NCI-H2029 treated with DMSO at 0.1 percent for 48 hours (cell line): ENCODE measurements at places on chromosomes 5 and 9.
A peak's percentile ranks its signal among the peaks of the same experiment; 100 is the strongest.

DNA sequence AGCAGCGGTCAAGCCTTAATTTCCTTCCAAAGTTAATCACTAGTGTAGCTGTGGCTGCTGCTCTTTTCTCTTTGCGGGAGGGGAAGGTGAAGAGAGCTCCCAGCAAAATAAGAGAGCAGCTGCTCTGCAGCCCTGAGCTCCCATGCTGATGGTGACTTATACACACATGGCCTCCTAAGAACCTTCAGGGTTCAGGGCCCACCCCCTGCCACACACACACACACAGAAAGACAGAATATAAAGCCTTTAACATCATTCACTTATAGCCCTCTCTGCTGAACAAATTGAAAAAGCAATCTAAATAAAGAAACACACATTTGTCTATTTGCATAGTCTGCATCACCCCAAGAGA is 43.6 kb downstream of the GAS1 start:
- no peak for DNase-seq

DNA sequence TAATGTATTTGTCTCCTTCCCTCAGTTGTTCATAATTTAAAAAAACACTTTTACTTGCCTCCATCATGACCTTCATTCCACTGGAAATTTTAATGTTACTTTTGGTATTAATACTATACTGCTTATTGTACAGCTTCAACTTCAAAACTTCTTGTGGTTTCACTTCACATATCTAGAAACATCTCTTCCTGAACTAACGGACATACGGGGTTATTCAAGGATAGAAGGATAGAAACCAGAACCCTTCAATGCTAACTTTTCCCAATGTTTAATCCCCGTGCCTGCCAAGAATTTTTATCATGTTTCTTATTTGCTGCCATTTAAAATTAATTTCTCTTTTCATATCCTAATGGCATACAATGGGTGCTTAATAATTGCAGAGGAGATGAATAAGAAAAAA is 36.3 kb upstream of the SETD9 start:
- DNase-seq, result no peak

- DNase-seq, result no peak
These were observed 30.2 kb upstream of the HTR4 start for GRCh38 chr5:148684528-148684927.

- DNase-seq, result no peak
These were observed 1.3 kb downstream of the TEX53 start for GRCh38 chr9:114656301-114656700.

DNA sequence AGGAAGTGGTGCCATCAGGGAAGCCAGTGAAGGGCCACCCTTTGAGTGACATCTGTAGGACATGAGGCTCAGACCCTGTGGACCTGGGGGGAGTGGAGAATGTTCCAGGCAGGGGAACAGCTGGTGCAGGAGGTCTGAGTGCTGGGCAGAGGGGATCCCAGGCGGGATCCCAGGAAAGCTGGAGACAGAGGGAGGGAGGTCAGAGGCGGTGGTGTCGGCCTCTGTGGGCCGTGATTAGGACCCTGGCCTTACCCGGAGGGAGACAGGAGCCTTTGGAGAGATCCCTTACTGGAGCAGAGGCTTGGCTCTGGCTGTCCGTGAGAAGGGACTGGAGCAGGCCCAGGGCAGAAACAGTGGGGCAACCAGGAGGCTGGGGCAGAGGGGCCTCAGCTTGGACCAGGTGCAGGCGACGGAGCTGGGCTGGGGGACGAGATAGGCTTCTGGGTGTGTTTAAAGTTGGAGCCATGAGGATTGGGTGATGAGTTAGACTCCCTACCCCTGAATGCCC is 12.1 kb upstream of the GRHPR start:
- no peak for DNase-seq

DNA sequence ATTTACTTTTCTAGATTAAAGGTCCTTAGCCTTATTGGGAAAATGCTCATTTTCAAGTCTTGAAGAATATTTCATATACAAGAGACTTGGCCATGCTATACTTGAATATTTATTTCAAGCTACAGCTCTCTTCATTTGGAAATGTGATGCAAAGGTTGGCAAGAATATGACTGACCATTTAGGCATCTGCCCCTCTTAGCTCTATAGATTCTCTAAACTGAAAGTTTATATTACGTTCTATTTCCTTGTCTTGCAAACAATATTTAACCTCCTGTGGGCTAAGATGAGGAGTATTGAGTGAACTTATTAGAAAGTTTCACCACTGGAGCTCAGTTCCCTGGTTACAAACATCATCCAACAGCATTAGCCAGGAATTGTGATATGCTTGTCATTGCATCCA is 593.1 kb downstream of the MAT2B start:
- no peak for DNase-seq

GRCh38 chr5:53434541-53434940 is 45.9 kb upstream of the FST start:
- no peak for DNase-seq

GRCh38 chr5:67209141-67209771 is 12.7 kb upstream of the CD180 start:
- DNase-seq, result peak; percentile 79

DNA sequence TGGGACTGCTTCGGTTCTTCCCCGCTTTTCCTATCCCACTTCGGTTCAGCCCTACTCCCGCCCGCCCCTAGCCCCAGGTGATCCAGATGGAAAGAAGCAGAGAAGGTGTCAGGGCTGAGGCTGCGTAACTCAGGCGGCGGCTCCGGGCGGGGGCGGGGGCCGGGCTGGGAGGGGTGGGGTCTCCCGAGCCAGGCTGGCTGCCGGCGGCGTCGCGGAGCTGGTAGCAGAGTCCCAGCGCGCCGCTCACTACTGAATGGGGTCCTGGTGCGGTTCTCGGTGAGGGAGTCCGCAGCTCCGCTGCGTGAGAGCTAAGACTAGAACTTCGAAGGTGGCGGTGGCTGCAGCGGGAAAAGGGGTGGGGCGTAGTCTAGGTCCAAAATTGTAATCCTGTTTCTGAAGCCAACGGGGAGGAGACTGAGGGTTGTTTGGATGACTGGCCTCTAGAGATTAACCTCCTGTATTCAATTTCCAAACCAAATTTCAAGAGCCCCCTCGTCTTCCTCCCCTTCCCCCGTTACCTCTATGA is 1.4 kb downstream of the PRR16 start:
- DNase-seq, result no peak

GRCh38 chr5:64077589-64077988 is 88.1 kb upstream of the RNF180 start:
- no peak for DNase-seq

DNA sequence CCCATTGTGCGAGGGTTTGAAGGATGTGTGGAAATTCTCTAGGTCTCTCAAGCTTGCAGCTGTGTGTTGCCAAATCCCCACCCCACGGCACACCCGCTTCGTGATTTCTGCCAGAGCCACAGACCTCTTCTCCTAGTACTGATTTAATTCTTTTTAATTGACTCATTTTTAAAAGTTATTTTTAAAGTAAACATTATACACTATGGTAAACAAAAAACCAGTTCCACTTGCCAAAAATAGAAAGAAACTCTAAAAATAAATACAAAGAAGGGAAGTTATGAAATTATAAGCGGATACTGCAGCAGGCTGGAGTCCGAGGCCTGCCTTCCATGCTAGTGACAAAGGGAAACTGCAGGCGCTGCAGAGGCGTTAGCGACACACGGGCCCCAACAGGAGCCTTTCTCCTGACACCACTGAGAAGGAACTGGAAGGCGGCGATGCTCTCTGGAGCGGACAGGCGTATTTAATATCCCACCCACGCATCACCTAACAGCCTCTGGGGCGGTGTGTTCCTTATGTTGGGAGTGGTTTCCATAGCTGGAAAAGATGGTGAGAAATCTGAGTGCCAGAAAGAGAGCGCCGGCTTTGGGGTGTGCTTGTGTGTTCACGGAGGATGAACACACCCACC is 122.5 kb downstream of the COL23A1 start:
- DNase-seq, result no peak

DNA sequence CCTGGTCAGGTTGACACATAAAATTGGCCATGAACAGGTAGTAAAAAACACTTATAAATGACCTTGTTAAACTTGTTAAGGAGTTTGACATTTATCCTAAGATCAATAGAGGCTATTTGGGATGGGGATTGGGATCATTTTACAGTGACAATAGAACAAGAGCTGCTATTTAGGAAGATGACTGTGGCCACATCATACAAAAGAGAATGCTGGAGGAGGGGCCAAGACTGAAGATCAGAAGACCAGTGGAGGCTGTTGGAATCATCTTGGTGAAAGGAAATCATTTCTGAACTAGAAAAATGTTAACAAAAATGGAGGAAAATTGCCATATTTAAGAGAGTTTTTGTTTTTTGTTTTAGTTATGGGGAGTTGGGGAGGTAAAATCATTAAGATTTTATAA is 304.8 kb upstream of the TLE4 start:
- DNase-seq, result no peak

- DNase-seq, result no peak
These were observed 8.0 kb downstream of the GCNT4 start for GRCh38 chr5:75044406-75044805.

- DNase-seq, result no peak
These were observed 20.4 kb upstream of the BRD3 start for GRCh38 chr9:134088063-134088725.

DNA sequence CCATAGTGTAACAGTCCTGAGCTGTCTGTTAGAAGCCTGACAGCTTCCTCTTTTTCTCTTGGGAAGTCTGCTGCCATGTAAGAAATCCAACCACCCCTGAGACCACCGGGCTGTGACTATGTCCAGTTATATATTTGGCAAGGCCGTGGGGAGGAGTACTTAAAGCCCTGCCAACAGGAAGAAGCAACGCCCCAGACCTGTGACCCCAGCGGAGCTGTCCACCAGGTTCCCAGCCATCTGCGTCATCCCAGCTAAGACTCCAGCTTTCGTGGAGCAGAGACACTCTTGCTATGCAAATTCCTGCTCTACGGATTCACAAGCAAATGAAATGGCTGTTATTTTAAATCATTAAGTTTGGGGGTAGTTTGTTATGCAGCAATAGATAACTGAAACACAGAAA is 417.3 kb downstream of the TLE4 start:
- DNase-seq, result no peak

- no peak for DNase-seq
These were observed 55.0 kb downstream of the PUM3 start for GRCh38 chr9:2788919-2789318.

- DNase-seq, result no peak
These were observed 144.0 kb upstream of the RPS23 start for GRCh38 chr5:82422001-82422740.

GRCh38 chr5:107563959-107564544 is 106.7 kb downstream of the EFNA5 start:
- DNase-seq, result no peak

DNA sequence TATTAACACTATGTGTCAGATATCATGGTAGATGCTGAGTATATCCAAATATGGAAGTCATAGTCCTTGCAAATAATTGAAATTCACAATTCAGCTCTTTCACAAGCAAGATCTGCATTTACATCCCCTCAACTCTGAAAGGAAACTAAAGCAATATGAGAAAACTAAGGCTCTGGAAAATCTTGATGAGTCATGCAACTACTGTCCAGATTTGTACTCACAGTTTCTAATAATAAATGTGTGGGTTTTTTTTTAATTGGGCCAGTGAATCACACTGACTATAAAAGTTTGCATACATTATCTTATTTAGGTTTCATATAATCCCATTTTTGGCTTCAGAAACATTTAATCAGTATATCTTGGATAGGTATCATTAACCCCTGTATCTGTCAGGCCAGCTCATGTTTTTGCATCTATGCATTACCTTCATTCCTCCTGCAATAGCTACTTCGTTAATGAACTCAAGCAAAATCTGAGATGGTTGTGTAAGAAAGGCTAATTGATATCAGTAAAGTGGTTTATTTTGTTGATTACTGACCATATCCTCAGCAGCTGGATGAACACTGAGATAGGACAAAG is 58.7 kb upstream of the PRR16 start:
- no peak for DNase-seq

- DNase-seq, result no peak
These were observed 44.1 kb downstream of the PJA2 start for GRCh38 chr5:109365653-109366052.

DNA sequence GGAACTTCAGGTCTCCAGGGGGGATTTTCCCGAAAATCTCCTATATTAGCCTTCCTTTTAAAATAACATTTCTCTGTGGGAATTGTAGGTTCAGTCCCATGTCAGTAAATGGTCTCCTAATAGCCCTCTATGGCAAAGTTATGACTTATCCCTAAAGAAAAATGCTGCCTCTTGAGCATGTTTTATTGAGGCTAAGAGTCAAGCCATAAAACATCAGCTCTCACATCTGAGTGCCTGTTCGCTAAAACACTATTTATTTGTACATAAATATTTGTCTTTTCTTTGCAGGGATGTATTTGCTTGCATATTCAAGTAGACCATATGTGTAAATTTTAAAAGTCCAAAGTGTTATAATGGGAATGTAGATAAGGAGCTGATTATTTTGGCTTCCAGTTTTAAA is 160.4 kb downstream of the PRDM6 start:
- no peak for DNase-seq

- DNase-seq, result no peak
These were observed 11.0 kb upstream of the ABLIM3 start for GRCh38 chr5:149130121-149130914.

DNA sequence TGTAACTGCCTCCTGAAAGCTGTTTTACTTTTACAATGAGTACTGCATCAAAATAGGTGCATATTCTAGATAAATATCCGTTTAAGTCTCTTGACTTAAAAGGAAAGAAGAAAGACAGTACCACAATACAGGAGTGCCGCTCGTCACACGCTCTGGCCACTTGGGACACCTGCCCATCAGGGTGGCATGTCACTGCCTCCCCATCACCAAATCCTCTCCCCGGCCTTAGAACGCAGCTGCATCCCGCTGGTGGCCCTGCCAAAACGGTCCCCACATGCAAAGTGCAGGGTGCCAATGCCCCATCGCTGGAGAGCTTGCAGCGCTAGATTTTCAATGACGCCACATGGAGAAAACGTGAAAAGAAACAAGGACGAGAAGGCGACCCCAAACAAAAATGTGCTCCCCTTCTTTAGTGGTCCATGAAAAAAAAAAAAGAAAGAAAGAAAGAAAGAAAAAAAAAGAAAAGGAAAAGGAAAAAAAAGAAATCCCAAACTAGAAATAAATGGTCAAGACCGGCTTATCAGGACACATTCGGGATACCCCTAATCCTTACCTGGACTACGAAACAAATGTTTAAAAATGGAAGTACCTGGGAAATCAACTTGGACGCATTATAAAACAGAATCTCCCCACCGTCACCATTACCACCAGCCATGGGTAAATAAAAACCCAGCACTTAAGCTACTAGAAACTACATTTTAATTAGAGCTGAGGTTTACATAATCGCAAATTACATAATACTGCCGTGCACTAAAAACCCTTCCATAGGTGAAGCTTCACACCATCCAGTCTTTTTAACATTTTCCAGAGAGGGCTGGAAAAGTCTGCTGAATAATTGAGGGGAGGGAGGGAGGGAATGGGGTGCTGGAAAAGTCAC is 1.0 kb downstream of the ANKH start:
- no peak for DNase-seq

- no peak for DNase-seq
These were observed 30.5 kb downstream of the SLC9A3 start for GRCh38 chr5:493758-494157.

- peak; percentile 40 for DNase-seq
These were observed 42.4 kb downstream of the CWC27 start for GRCh38 chr5:64811050-64811640.
